ENCODE measurements at places on chromosomes 12 and 14.

- no peak for DNase-seq
These were observed 798 bp downstream of the CLEC2B start for GRCh38 chr12:9868311-9868801.

GRCh38 chr14:24143511-24143910, 2.1 kb upstream of the EMC9 start:
- DNase-seq = no peak

GRCh38 chr14:99731547-99732435, 47.7 kb downstream of the CYP46A1 start:
- DNase-seq = no peak

- DNase-seq = no peak
These were observed 681.0 kb downstream of the NRXN3 start for GRCh38 chr14:78851189-78851588.

DNA sequence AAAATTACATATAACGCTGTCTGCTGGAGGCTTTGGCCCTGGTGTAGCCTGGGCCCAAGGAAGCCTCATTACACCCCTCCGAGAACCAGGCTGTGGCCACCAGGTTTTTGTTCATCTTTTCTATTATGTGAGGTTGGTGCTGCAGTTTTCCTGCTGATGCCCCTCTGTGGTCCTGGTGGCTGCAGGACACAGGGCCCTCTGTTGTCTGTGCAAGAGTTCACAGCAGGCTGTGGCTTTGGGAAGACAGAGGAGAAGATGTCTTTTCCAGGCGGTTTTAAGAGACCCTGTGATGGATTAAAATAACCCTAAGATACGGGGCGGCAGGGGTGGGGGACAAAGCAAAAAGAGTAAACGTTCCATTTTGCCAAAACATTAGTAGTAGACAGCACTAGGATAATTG, 121.5 kb downstream of the ADGRD1 start:
- DNase-seq = no peak

DNA sequence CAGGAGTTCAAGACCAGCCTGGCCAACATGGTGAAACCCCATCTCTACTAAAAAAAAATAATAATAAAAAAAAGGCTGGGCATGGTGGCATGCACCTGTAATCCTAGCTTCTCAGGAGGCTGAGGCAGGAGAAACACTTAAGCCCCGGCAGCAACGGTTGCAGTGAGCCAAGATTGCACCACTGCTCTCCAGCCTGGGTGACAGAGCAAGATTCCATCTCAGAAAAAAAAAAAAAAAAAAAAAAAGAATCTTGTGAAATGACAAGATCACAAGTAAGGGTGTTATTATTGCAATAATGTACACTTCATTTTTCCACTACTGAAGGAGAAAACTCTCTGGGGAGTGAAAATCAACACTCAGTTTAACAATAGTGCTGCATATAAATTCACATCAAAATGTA, 8.8 kb upstream of the PTGR2 start:
- DNase-seq = no peak

DNA sequence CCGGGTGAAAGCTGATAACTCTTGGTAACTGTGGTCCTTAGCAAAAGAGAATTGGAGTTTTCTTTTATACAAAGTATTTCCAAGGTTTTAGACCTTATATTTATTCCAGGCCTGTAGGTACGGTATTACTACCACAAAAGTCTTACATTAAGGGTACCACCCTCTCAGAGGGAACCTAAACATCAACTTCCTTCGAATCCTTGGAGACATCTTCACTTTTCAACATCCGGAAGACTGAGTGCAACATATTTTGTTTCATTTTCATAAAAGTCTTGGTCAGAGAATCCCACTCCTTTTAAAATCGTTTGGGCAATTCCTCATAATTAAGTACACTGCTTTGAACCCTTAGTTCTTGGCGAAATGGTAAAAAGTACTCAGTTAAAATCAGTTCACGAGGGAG, 1.2 kb downstream of the CNOT2 start:
- DNase-seq = no peak

DNA sequence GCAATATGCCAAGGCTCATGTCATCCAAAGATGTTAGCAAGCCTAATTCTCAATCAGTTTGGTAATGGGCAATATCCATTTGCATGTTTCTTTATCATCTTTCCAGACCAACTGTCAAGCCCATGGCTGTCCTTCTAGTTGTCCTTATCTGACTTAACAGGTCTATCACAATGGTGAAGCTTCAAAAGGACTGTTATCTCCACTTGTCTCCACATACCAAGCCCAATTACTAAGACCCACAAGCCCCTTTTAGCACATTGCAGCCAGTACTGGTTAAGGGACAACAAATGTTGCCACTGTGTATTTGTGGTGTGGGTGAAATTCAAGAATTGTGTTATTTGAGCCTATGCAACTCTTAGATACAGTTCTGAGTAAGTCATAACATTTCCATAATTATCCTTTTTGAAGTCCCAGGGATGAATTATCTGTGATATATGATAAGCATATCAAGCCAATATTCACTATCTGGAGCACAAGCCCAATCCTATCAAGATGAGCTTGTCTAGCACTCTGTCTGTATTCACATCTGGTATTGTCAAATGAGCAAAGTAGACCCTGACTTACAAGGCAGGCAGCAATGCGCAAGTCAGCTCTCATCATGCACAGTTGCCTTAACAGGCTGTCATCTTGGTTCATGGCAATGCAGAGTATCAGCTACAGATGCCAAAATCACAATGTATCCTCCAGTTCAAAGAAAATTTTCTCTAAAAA, 19.3 kb upstream of the ST8SIA1 start:
- DNase-seq = no peak

DNA sequence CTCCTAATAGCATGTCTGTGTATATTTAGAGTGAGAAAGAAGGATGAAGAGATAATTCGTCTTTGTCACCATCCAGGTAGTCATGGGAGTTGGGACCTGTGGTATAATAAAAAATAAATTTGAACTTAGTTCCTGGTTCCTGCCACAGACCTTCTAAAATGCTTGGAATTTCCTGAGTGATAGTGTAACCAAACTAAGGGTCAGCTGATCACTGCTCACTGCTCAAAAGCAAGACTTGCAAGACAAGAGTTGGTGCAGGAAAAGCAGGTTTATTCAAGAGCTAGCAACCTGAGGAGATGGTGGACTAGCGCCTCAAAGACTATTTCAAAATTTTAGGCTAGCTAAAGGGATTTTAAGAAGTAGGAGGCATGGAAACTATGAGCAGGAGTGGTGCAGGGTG, 19.1 kb downstream of the ANG start:
- no peak for DNase-seq

DNA sequence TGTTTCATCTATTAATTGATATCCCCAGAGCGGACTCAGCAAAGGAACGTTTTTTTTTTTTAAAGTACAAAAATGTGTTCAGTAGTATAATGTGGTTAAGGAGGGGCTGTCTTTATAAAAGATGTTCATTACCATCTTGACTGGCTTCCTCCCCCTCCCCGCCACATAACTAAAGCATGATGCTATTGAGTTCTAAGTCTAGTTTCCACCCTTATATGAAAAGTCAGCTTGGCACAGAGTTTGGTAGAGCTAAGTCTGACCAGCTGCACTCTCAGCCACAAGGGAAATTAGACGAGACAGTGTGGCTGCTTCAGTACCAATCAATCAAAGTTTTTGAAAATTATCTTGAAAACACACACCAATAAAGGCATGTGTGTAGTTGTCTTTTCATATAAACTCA, 1.9 kb upstream of the MYBPC1 start:
- DNase-seq = no peak

DNA sequence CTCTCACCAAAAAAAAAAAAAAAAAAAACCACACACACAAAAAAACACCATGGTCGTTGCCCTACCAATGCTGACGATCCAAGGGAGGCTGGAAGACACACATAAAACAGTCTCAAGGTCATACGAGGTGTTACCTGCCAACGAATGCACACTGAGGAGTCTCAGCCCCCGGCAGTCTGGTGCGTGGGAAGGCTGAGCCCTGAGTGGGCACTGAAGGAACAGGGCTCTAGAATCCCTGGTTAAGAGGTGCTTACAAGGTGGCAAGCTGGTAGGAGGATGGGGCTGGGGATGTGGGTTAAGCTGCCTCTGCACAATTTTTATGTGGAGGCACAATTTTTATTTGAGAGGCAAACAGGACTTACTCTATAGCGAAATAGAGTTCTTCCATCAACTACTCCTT, 7.9 kb downstream of the LTBP2 start:
- DNase-seq = no peak

DNA sequence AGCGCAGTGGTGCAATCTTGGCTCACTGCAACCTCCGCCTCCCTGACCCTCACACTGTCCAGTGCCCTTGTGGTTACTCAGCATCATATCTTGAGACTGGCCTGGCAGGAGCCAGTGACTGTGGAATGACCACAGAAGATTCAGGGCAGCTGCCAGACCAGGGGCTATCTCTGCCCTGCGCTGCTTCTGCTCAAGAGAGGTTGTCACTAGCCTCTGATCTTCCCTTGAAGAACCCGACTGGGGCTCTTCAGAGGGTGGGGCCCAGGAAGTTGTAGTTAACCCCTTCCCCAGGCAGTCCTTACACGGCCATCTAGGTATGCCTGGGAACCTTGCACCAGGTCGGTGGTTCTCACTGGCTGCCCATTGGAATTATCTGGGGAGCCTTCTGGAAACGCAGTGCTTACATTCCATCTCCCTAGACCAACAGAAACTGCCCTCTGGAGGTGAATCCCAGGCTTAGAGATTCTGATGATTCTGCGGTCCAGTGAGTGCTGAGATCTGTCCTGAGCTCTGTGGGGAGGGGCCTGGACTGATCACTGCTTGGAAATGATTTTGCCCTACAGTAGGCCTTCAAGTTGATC, 41.4 kb downstream of the PLEKHG3 start:
- no peak for DNase-seq

All from stimulated activated CD8-positive, alpha-beta memory T cell treated with anti-CD3 and anti-CD28 coated beads, Interleukin-7, amount 100 ng/mL, for 1 hour (primary cell).